ENCODE measurements at places on chromosomes 3 and 15.

- no peak for DNase-seq
These were observed 28.6 kb upstream of the ST8SIA2 start for GRCh38 chr15:92365084-92365483.

GRCh38 chr15:55183679-55184078, 13.1 kb downstream of the RSL24D1 start:
- peak; percentile 40 for DNase-seq

- no peak for DNase-seq
These were observed 25.8 kb upstream of the CNTN3 start for GRCh38 chr3:74640211-74640610.

GRCh38 chr3:4533489-4534443, 40.6 kb downstream of the ITPR1 start:
- DNase-seq, result no peak

DNA sequence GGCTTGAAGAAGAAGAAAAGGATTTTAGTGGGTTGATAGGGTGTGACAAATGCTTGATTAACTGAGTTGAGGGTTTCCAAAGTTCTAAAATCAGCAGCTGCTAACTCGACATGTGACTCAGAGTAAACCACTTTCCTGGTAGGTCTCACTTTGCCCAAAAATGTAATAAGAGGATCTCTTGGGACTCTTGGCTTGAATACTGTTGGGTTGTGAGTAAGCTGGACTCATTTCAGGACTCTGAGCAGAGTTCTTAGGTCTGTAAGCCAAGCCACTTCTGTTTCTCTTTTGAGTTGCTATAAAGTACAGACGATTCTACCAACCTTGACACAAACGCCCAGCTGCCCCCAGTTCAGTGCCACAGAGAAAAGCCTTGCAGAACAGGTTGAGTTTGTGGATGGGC, 241.1 kb downstream of the ZNF621 start:
- no peak for DNase-seq

GRCh38 chr3:177541541-177541940, 344.3 kb upstream of the TBL1XR1 start:
- no peak for DNase-seq

GRCh38 chr3:101950510-101950909, 101.2 kb downstream of the NFKBIZ start:
- DNase-seq, result peak; percentile 96

GRCh38 chr3:95302044-95302443, 1239.2 kb downstream of the NSUN3 start:
- DNase-seq, result no peak

- no peak for DNase-seq
These were observed 214.6 kb downstream of the SLCO3A1 start for GRCh38 chr15:92068121-92068520.

GRCh38 chr3:16788440-16789056, 96.2 kb upstream of the PLCL2 start:
- no peak for DNase-seq

- no peak for DNase-seq
These were observed 33.7 kb downstream of the TJP1 start for GRCh38 chr15:29788433-29789034.

DNA sequence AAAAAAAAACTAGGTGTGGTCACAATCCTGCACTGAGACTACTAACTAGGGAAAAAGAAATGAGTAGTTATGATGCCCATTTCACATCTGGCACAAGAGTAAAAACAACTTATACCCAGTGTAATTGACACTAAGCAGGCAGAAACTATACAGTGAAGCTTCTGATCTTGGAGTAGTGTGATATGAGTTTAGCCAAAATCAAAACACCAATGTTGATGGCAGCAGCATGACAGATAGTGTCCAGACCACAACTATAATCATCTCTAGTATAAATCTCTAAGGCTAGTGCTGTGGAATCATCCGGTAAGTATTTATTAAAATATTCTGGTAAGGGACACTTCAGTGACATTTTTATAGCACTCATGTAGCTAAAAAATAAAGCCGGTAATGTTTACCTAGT, 108.5 kb upstream of the EPHA6 start:
- no peak for DNase-seq

- DNase-seq, result no peak
These were observed 35.4 kb upstream of the DUSP7 start for GRCh38 chr3:52091586-52092270.

GRCh38 chr3:120281261-120281660, 3.8 kb downstream of the GPR156 start:
- DNase-seq, result no peak

DNA sequence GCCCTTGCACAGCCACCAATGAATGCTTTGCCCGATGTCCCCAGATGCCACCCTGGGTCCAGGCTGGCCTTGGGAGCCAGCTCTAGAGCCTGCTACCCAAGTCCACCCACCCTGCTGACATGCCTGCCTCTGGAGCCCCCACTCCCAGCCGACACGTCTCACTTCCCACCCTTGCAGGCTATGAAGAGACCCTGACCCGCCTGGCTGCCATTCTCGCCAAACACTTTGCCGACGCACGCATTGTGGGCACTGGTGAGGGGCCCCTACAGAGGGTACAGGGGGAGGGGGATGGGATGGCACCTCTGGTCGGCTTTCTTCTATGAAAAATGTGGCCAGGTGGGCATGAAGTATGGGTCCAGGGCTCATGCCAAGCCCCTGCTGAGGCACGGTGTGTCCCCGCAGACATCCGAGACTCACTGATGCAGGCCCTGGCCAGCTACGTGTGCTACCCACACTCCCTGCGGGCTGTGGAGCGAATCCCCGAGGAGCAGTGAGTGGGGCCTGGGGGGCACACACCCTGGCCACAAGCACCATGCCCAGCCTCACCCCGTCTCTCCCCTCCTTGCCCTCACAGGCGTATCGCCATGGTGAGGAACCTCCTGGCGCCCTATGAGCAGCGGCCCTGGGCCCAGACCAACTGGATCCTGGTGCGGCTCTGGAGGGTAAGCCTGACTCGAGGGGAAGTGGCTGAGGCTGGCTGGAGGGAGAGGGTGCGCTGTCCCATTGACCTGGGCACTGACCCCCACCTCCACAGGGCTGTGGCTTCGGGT, 6.0 kb downstream of the AMIGO3 start:
- no peak for DNase-seq

DNA sequence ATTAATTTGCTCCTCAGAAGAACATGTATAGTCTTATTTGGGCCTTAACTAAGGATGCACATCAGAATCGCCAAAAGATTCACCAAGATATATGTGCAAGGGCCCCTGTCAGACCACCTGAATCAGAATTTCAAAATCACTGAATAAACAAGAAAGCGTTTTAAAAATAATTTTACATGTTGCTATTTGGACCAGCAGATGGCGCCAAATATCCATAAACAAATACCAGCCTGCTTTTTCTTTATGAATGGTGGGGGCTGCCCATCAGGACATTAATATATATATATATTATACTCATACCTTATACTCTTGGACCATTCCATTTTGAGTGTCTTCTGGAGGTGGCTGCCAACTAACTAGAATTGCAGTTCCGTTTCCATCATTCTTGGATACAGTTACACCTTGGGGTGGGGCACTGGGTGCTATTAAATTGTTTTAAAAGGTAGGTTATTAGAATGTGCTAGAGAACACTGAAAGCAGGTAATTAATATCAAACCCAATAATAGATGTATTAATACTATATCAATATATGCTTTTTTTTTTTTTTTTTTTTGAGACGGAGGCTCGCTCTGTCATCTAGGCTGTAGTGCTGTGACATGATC, 1108.3 kb downstream of the ROBO1 start:
- no peak for DNase-seq

DNA sequence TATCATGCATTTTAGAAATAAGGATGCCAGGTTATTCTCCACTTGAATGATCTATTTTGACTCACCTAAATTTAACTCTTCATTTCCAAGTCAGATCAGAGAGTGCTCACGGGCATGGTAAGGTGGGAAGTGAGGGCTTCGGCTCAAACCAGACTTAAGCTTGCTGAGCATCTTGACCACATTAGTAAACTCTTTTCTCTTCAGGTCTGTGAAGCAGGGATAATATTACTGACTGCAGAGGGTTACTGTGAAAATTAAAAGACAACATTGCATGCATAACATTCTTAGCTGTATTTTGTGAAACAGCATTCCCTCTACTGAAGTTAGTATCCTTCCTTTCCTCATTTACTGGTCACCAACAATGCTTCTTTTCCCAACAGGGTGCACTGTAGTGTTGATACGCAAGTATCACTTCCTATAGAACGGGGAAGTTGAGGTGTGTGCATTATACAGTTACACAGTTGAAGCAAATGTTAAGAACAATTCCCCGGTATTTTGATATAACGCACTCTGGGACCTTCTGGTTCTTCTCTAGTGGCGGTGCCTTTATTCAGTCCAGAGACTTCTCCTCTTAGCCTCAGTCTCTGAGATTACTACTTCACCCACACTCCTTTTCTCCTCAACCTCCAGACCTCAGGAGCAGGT, 74.1 kb upstream of the MNS1 start:
- no peak for DNase-seq

DNA sequence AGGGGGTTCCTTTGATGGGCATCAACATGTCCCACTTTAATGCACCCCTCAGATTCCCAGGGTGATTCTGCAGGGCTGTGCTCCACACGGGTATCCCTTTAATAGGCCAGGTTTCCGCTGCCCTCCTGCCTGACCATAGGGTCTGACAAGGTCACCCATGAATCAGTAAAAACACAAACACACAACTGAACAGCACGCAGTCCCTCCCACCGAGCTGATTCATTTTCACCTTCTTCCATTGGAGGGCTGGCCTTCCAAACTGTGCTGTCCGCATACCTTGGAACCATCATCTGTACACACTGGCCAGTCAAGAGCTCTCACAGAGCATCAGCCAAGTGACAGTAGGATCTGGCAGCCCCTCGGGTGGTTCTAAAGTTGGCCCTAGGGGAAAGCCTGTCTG, 93.7 kb downstream of the FBLN2 start:
- DNase-seq, result no peak

- no peak for DNase-seq
These were observed 183.8 kb downstream of the NEK10 start for GRCh38 chr3:27185231-27185989.

DNA sequence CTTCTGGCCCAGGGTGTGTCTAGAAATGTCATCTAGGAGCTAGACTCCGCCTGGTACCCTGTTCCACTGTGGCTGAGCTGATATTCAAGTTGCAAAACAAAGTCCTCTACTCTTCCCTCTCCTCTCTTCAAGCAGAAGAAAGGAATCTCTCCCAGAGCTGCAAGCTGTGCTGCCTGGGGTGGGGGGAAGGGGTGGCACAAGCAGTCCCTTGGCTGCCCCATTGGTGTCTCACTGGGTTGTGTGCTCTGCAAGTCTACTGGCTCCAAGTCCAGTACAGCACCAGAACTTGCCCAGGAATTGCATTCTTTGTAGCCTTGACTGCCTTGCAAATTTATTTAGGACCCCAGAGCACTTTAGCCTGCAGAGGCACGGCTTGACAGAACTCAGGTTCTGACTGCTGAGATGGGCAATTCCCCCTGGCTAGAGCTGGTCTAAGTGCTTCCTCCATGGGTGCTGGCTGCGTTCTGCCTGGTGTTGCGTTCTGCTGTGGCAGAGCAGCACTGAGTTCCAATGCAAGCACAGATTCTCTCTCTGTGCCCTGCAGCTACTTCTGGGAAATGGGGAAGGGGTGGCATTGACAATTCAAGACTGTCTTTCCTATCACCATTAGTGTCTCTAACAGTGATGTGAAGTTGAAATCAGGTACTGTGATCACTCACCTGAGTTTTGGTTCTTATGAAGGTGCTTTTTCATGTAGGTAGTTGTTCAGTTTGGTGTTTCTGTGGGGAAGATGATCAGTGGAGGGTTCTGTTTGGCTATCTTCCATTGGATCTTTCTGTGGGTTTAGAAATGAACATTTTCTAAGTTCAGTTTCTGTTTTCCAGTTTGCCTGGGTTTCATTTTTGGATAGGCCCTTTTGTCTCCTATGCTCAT, 39.5 kb downstream of the OXSR1 start:
- no peak for DNase-seq

DNA sequence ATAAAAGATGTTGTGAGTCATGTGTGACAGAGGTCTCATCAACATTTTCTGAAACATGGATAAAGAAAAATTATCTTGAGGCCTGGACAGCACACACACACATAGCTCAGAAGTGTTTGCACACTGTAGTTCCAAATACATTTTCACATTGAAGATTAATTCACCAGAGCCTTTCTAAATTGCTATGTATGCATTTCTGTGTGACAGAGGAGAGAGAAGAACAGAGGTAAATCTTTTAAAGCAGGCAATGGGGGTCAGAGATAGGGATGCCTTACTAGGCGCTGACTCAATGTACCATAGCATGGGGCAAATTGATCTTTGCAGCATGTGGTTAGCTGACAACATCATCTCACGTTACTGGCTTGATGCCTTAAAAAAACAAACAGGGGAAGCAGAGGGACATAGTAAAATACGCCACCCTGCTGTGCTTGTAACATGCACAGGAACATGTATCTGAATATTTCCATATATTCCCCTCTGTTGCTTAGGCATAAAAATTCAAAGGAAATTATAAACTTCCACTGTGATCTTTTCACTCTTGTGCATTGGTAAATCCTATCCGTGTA, 7.7 kb downstream of the POU1F1 start:
- no peak for DNase-seq

DNA sequence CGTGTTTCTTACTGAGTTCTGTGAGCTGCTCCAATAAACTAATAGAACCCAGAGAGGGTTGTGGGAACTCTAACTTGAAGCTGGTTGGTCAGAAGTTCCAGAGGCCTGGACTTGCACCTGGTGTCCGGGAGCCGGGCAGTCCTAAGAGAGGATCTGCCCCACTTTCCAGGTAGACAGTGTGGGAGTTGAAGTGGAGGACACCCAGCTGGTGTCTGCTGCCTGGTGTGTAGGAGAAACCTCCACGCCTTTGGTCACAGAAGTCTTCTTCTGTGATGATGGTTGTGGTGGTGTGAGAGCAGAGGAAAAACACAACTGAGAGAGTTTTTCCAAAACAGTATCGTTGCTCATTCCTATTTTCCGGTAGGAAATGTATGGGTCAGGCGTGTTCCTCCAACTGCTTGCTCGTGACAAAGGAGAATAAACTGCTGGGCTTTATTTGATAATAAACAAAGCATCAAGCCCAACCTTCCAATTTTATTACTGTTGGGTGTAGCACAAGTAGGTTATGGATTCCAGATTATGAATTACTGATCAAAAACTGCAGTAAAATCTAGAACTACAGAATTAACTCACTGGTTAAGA, 137.0 kb downstream of the KLF13 start:
- DNase-seq, result no peak

DNA sequence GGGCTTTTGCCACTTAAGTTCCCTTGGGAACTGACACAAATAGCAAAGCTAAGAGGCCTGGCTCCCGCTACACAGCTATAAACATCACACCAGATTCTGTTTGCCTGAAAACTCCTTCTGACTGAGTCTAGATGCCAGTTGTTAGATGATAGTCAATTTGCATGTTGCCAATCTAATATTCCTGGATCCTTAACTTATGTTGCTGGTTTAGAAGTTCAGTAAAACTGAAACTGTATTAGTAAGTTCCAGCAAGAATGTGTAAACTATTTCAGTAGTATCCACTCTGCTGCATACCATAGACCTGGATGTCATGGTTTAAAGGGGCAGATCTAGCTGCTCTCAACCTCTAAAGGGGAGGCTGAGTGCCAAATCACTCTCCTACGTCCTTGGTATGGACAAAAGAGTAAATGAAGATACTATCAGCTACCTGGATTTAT, 27.1 kb upstream of the LACTB start:
- DNase-seq, result no peak

- no peak for DNase-seq
These were observed 509.5 kb downstream of the NTRK3 start for GRCh38 chr15:87747087-87747486.

GRCh38 chr15:48324949-48325348, 6.3 kb upstream of the DUT start:
- DNase-seq, result no peak

GRCh38 chr3:116947148-116947547, 237.6 kb downstream of the TUSC7 start:
- no peak for DNase-seq

GRCh38 chr3:105367406-105368213, 901 bp downstream of the ALCAM start:
- DNase-seq, result no peak
